Activated T-helper 1 cell treated with anti-CD3 and anti-CD28 coated beads, Interleukin-12 subunit alpha, Interleukin-12 subunit beta, Interleukin-2, Interleukin-4 antibody, amounts not matched to agents 30 ng/mL and 10 ng/mL and 1 ng/mL, durations not matched to agents 14 hours and 24 hours and 36 hours (primary cell): ENCODE measurements at places on chromosomes 7 and 10.
A peak's percentile ranks its signal among the peaks of the same experiment; 100 is the strongest.

DNA sequence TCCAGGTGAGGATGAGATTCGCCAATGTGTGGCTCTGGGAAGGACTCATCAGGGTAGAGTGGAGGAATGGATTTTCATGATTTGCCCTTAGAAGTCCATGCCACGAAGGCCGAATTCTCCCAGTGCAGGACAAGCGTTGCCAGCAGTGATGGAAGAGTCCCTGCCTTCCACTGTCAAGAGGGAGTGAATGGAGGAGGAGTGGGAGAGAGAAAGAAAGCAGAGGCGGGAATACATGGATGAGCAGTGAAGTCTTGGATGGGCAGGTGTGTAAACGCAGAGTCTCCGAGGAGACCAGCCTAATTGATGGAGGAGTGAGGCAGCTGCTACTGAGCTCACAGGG is 419.2 kb downstream of the GLRX3 start:
- DNase-seq, result no peak

GRCh38 chr7:158388928-158389327 is 198.7 kb downstream of the PTPRN2 start:
- no peak for DNase-seq

DNA sequence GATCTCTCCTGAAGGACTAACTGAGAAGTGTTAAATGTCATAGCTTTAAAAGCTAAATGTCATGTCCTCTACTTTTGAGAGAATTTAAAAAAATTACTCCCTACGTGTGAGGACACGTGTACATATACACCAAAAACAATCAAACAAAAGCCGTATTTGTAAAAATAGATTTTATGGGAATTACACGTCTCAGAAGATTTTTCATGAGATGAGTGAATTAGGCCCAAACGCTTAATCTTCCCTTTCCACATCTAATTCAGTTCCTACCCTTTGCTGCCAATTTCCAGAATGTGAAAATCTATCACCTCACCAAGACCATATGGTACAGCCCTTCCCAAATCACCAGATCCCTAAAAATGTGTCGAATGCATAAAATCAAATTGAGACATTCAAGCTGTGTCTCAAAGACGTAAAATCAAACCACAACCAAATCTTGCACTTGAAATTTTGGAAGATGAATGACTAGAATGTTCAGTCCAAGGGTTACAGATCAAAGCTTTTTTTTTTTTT is 1.0 kb upstream of the CTTNBP2 start:
- DNase-seq, result no peak

DNA sequence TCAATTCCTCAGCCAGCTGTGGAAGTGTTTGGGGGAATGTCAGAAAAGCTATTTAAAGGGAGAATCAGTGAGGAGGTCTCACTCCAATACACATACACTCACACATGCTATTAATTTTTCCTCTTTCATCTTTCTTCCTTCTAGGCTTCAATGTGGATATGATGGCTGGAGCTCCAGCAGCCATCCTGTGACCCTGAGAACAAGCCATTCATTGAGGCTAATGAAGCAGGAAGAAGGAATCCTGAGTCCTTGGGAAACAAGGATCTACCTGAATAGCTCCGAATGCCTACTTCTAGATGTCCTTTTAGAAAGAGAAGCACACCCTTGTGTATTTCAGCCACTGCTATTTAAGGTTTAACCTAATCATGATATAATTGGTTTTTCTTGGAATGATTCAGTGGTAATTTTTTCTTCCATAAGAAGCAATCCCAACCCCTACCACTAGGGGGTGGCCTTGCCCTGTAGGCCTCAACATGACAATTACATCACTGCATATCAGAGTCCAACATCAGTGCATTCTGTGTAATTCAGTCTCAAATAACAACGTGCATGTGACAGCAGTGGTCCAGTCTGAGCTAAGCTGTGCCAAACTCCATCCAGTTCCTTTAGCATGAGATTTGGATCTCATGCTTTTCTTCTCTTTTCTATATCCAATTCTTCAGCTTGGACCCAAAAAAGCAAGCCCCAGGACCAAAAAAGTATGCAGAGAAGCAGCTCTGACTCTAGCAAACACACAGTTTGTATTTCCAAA is 85.3 kb upstream of the ANKRD1 start:
- DNase-seq, result peak; percentile 41

- DNase-seq, result no peak
These were observed 29.7 kb upstream of the PLEKHA1 start for GRCh38 chr10:122344741-122345258.

DNA sequence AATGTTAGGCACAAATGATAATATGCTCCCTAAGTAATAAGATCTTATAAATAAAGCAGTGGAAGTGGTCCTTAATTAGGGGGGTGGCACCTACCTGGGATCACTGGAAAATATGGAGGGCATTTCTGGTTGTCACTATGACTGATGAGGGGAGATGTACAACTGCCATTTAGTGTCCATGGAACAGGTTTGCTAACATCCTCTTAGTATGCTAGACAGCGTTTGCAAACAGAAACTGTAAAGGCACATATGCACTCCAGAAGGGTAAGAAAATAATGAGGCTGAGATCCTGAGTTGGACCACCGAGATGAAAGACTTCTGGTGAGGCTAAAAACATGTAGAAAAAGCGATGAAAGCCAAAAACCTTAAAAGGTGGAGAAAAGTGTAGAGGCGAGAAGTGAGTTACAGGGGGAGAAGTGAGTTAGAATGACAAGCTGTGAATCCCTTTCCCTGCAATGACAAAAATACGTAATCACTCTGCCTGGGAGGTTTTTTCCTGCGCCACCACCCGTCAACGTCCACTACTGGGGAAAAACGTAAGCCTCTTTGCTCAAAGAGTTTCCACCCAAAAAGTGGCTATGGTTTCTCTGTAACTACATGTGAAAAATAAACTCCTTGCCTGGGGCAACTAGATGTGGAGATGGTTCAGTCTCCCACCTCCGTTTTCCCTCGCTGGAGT is 767 bp downstream of the KRIT1 start:
- DNase-seq, result peak; percentile 13

DNA sequence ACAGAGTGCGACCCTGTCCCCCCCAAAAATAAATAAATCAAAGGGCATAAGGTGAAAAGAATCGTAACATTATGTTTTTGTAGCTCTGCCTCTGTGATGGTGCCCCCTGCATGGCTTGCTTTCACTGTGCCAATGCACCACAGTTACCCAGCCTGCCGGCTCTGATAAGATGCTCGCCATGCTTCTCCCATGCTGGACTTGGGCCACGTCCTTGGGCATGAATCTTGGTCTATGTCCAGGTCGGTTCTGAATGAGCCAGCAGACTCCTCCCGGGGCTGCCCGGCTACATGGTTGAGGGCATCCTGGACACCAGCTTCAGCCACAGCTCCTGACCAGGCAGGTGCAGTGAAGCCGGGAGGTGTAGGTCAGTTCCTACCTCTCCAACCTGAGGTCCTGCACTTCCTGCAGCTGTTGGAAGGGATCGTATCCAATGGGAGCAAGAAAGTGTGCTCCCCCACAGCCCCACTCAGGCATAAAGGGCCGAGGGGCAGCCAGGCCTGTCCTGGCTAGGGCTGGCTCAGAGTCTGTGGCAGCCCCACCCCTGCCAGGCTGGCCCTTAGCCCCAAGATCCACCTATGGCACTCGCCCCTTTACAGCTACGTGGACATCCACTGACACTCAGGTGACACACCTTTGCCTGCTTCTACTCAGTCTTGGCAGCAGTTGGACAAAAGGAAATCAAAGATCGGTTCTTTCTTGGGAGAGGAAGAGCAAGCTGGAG is 34.1 kb downstream of the CHST3 start:
- DNase-seq, result no peak

DNA sequence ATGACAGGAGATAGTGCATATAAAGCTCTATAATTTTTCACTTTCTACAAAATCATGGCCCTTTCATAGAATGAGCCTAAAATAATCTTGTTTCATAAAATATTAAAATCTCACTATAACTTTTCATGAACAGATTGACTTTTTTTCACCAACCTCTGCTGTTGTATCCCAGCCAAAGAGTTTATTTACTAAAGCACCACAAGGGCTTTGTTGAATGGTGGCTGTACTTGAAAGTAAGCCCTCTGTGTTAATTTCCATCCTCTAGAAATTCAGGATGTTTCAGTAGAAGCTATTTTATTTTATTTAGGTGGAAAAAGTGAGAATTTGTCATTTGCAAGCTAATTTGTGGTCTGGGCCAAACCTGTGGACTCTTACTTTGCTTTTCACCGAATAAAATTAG is 30.2 kb downstream of the THNSL1 start:
- DNase-seq, result no peak

DNA sequence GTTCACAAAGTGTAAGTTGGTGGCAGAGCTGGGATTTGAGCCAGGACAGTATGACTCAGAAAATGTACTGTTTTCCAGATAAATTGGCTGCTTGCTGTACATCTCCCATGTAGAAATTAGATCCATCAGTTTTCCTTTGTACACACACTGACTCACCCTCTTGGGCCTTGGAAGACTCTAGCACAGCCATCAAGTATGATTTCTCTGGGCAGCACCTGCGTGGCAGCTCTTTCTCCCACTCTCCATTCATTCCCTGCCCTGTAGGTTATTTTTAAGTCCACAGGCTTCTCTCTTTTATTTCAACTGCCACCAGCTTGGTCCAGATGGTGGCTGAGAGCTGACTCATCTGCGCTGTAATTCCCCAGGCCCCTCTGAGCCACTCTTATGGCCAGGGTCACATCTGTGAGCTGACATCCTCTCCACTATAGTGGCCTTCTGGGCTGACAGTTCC is 28.3 kb upstream of the SDK1 start:
- no peak for DNase-seq

DNA sequence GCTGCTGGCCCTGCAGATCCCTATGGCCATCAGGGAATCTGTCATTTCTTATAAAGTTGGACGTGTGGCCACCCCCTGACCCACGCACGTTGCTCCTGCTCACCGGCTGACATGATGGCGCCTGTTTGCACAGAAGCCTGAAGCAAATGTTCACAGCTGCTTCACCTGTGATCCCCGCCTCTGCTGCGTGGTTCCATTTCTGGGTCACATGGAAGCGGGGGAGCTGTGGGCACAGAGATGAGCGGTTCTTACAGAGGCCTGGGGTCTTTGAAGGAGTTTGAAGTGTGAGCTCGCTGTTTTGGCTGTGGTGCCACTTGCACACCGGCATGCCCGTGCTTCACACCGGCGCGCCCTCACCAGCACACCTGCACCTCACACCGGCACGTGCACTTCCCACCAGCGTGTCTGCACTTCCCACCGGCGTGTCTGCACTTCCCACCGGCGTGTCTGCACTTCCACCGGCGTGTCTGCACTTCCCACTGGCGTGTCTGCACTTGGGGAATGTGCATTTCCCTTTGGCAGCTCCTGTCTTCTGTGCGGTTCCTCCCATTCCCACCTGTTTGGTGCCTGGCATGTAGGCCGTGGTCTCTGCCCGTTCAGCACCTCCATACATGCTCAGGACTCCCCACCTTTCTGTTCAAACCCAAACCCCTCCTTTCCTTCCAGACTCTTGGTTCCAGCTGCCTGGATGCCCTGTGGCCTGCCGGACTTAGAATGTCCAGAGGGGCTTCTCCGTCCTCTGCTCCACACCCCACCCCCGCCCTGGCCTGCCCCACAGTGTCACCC is 86.7 kb downstream of the INPP5A start:
- DNase-seq, result no peak

GRCh38 chr10:49387071-49387470 is 8.8 kb downstream of the DRGX start:
- no peak for DNase-seq

DNA sequence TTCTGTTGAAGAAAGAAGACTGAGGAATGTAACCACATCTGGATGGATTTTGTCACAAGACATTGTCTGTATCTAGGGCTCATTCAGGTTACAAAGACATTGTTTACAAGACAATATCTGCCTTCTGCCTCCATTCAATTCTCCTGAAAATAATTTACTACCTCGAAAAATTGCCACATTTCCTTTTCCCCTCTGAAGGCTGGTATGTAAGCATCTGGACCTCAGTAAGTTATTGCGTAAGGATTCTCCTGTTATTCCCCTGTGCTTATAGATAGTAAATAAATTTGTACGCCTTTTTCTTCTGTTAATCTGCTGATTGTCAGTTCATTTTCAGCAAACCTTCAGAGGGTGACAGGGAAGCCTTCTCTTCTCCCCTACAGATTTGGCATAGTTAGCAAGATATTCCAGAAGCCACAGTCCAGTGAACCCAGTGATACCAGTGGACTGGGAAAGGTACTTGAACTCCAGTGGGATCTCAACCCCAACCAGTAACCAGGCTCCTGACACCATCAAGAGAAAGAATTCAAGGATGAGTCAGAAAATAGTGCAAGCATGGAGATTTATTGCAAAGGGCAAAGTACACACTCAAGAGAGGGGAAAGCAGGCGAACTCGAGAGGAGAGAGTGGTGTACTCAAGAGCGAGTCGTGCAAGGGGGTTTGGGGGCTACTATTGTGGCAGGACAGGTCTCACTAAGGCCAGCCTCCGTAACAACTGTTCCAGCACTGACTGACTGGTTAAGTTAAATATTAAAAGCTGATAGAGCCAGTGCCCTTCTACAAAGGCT is 706.9 kb upstream of the GHITM start:
- DNase-seq, result no peak

DNA sequence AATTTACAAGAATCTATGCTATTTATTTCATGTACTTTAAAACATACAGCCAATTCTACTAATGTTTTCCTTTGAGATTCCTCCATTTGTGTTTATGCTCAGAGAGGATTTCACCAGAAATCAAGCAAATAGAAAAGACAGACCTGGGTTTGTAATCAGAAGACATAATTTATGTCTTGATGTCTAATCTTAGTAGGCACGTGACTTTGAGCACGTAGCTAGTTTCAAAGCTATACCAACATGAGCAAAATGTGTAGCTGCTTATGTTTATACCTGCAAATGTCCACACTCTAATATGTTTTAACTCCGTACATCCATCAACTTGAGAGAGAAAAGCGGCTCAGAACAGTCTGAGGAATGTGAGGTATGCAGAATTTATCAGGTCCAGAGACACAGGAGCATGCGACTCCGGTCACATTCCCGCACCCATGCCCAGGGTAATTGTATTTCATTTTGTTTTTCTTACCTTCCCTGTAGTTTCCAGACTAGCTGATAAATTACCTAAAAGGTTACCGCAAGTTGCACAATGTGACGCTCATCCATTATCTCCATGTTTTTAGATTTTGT is 40.0 kb downstream of the SVOPL start:
- DNase-seq, result no peak

GRCh38 chr7:105787793-105788192 is 88.6 kb downstream of the ATXN7L1 start:
- DNase-seq, result no peak

- no peak for DNase-seq
These were observed 26.4 kb downstream of the STEAP1 start for GRCh38 chr7:90180649-90181048.

DNA sequence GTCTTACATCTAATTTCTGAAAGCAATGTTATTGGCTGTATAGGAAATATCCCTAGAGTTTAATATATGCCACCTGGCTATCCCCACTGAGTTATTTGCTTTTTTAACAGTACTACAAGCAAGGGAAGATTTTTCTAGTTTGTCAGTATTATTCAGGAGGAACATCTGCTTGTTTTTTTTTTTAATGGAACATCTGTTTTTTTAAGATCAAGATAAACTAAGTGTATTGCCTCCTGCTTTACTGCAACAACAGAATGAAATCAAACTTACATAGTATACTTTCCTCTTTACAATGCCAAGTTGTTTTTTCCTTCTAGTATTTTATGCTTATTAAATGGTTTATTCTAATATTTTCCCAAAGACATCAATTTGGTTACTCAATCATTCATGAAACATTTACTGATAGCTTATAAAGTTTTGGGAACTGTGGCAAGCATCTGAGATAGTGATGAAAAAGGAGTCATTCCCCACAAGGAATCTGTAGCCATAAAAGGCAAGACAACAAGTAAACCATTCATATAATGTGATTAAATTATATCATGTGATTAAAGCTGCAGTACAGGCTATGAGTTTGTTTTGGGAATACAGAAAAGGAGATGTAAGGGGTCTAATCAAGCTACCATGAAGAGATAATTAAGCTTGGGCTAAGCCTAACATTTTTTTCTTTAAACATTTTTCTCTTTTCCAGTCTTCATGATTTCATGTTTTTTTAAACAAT is 17.4 kb downstream of the MTPN start:
- DNase-seq, result no peak
